ENCODE measurements at places on chromosomes 4 and X.

DNA sequence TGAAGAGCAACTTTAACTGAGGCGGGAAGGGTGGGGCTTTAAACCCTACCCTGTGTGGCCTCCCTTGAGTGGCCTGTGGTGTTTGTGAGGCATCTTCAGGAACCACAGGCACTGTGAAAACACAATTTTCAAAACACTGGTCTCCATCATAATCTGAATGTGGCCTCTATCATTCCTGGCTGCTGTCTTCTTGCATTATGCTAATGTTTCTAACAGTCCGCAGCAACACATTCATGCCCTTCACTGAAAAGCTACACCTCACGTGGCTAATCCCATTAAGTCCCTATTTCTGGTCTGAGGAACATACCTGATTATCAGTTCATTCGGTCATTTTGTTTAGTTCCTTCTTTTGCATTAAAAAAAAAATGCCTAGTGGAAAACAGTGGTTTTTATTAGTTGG, 94.6 kb downstream of the F11 start:
- no peak for DNase-seq

GRCh38 chr4:170697045-170697444, 607.3 kb upstream of the AADAT start:
- no peak for DNase-seq

DNA sequence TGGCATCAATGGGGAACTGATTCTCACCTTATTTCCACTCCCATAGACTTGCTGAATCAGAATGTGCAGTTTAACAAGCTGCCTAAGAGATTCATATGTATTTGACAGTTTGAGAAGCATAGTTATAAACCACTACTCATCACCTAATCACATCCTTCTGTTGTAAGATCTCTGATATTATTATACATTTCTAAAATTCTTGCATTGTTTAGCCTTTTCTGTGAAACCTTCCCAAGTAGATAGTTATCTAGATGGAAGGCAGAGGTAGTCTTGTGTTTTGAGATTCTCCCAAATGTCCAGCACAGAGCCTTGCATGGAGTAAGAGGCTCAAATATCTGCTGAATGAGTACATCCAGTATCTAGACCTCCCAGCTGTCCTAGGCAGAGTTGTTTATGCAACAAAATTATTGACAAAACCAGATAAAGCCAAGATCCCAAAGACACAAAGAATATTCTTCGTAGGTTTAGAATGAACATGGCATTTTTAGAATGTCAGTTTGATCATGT, 227.3 kb downstream of the KDR start:
- no peak for DNase-seq

GRCh38 chr4:35102066-35102465, 1142.2 kb downstream of the ARAP2 start:
- DNase-seq: no peak

DNA sequence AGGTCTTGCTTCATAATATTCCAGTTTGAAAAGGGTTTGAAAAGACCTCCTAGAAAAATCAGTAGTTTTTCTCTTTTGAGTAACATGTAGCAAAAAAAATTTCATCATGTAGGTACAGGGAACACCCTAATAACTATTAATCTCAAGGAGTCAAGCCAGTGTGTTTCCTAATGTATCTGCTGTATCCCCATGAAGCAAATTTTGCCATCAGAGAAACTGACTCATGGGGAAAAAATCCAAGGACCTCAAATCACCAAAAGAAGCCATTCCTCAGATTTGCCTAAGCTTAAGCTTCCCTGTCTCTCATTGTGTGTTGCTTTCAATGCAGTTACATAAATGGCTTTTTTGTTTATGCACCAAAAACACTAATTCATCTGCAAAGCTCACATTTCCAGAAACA, 29.7 kb downstream of the F9 start:
- DNase-seq: no peak

DNA sequence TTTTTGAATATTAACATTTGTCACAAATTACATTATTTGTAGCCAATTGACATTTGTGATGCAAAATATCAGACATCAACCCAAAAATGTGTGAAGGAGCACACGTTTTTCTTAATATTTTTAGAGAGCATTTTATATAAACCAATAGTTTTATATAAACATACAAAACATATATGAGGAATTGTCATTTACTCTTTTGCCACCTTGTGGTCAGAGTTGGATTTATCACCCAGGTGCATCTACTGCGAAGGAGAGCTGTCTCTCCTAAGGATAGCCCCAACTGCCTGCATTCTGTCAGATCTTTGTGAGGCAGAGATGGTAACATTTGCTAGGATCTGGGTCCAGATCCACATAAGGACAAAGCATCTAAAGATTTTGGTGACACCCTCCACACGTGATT, 2.5 kb upstream of the USP27X start:
- no peak for DNase-seq

DNA sequence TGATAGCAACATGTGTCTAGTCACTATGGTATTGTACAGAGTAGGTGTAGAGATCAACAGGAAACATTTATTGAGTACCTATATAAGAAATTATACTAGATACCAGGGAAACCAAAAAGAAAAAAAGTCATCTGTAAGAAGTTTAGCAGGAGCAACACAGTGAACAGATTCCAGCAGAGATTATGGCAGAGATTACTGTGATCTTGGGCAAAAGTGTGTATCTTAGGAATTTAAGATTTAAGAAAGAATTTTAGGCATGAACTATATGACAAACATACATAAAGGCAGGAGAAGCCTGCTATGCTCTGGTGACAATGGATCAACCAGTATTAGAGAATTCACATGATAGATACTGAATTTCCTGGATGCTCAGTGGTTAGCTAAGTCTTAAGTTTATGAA, 37.9 kb downstream of the SNCA start:
- no peak for DNase-seq

DNA sequence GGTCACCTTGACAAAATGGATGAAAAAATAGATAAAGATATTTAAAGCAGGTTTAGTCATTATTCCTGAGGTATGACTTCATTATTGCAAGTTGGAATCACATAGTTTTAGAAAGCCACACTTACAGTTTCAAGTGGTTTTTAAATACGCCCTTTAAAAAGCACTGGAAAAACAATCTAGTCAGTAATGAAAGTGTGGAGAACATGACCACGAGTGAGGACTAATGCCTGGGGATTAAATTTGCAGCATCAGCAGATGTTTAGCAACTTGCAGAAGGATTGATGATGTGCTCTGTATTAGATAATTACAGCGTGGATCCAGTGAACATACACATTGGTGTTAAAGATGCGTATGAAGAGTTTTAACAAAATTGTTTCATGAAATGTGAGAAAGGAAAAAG, 5.9 kb downstream of the SPARCL1 start:
- DNase-seq: no peak

DNA sequence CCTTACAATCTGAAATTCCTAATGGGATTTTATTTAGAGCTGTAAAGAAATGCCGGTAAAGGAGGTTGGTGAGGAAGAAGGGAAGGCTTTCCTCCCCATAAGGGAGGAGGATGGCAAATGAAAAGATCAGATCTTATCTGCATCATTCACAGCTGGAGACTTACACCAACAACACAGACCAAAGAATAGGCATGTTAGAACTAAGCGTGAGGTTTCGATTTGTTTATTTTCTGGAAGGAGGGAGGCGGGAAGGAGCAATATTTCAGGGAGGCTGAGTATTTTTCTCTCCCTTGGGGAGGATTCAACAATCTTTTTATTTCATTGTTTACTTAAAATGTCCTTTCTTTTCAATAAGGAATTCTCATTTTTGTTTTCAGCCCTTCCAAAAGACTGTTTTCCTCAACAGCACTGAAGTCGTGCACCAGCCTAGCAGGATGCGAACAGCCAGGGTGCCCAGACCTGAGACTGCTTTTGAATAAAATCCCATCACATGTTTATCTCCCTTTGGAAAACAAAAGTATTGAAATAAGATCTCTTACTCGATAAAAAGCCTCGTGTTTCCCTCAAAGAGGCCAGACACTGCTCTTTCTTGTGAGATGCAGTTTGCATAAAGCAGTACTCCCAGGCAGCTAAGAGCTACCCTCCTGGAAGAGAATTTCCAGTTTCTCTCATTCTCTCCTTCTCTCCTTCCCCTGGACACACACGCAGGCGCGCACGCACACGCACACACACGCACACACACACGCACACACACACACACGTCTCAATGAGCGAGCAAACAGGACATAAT, 236.1 kb downstream of the MGST2 start:
- peak; percentile 15 for DNase-seq

DNA sequence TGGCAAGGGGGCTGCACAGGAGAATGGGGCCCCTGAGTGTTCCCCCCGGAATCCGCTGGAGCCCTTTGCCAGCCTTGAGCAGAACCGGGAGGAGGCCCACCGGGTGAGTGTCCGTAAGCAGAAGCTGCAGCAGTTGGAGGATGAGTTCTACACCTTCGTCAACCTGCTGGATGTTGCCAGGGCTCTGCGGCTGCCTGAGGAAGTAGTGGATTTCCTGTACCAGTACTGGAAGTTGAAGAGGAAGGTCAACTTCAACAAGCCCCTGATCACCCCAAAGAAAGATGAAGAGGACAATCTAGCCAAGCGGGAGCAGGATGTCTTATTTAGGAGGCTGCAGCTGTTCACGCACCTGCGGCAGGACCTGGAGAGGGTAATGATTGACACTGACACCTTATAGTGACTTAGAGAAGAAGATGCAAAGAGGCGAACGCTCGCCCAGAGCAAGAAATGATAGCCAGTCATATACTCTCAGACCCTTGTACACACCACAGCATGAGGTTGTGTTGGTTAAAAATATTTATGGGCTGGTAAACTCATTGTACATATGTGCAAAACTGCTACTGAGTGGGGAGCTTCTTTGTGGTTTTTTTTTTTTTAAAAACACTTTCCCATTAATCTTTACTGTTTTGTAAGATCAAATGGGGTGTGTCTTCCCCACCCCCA, 52.5 kb downstream of the JADE1 start:
- no peak for DNase-seq

DNA sequence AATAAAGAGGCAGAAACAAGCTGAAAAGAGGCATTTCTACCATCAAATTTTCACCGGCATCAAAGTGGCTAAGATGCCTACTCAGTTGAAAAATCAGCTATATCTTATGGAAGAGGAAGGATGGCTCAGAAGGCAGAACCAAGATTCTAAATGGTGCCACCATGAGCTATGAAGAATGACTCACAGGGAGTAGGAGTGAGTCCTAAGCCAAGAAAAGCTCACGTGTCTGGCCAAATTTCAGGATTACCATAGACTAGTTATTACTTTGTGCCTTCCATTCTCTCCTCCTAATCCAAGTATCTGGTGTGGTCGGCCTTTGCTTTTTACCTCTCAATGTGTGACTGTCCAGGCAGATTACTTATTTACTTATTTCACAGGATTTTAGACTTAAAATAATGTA, 54.8 kb downstream of the BMP3 start:
- DNase-seq: no peak

- DNase-seq: no peak
Observed at GRCh38 chrX:15328821-15329220, 6.5 kb downstream of the PIGA start.

GRCh38 chr4:5828005-5828391, 64.9 kb downstream of the CRMP1 start:
- no peak for DNase-seq

Measured in DMS79 (cell line).